ENCODE measurements at places on chromosomes 16 and 17.

DNA sequence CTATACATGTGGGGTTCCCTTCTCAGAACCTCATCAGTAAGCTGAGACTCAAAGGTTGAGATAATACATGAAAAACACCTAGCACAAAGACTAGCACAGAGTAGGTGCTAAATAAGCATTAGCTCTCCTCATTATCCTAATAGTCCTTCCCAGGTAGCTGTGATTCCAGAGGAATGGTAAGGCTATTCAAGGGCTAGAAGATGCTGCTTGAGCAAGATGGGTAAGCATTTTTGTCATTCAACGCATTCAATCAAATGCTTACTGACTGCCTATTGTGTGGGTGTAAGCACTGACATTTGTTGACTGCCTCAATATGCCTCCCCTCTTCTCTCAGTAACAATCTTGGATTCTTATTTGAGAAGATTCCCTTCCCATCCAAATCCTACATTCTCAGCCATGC is 4.0 kb downstream of the SUPT4H1 start:
- no peak for DNase-seq

GRCh38 chr16:12057266-12057665 is 80.7 kb downstream of the SNX29 start:
- no peak for DNase-seq

DNA sequence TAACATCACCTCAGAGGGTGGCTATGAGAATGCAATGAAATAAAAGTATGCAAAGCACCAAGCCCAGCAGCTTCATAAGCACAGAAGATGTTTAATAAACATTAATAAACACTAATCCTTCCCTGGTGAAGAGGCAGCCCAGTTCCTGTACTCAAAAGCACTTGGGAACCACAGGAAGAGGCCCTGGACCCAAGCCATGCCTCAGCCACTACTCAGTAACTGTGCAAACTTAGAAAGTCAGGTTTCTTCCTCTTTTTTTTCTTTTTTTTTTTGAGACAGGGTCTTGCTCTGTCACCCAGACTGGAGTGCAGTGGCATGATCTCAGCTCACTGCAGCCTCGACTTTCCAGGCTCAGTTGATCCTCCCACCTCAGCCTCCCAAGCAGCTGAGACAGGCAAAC is 5.3 kb downstream of the ARHGAP17 start:
- no peak for DNase-seq

DNA sequence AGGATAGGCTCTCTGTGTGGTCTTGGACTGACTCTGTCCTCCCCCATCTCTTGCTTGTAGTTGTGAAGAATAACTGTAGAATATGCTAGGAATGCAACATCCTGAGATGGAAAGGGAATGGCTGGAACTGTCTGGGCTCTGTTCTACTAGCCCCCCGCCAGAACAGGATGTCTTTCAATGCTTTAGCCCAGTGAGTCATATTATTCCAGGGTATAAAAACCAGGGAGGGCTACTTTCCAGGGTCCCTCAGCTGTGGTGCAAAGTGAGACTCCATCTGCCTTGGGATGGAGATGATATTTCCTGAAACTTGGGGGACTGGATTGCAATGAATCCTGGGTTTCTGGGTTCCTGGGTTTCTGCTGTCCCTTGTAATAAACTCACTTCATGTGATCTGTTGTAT is 32.1 kb downstream of the HYDIN start:
- no peak for DNase-seq

- no peak for DNase-seq
Measured at GRCh38 chr17:49634485-49634860, 43.4 kb downstream of the SPOP start.

DNA sequence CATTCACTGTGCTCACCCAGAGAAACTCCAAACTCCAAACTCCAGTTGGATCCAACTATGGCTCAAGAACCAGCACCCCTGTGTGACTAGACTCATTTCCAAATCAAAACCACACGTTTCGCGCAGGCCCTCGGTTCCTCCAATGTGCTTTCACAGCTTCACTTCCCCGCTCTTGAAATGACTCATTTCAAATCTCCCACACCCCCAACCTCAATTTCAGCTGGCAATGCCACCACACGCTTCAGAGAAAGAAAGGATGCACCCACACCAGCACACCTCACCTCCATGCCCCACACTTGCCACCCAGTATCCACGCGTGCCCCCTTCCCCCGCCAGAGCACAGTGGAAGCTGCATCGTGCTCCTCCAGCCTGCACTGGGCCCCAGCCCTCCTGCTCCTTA is 9.0 kb downstream of the TMEM92 start:
- peak; percentile 55 for DNase-seq

DNA sequence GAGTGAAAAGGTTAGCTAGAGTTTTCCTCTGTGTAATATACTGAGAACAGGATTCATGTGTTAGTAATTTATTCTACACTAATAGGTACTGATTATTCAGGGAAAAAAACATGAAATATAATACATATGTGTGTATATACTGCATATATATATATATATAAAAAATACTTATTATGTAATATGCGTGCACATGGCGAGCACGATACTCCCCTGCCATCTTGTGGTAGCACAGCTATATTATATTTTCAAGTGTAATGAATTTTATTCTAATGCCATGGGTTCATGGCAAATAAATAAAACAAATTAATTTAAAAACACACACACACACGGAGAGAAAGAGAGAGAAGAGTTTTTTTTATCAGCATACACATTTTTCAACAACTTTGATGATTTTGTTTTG is 460.6 kb downstream of the KCNJ2 start:
- no peak for DNase-seq

GRCh38 chr17:71111460-71111859 is 942.1 kb downstream of the KCNJ2 start:
- no peak for DNase-seq

GRCh38 chr16:81549547-81550431 is 105.2 kb downstream of the CMIP start:
- DNase-seq = no peak

- peak; percentile 22 for DNase-seq
Measured at GRCh38 chr16:19559242-19559910, 3.9 kb downstream of the VPS35L start.

DNA sequence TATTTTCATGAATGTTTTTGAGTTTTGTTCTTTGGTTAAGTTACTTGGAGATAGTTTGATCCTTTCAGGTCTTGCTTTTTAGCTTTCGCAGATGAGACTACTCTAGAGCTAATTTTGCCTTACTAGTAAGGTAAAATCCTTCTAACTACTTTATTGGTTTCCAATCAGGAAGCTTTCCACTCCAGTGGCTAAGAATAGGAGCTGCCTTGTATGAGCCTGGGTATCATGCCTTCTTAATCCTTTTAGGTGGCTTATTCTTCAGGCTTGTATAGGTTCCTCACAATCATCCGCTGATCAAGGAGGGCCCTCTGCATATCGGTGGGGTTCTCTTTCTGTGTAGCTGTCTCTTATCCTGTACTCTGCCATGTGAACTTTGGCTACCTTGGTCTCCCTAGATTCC is 53.7 kb downstream of the MAP2K4 start:
- DNase-seq = no peak

DNA sequence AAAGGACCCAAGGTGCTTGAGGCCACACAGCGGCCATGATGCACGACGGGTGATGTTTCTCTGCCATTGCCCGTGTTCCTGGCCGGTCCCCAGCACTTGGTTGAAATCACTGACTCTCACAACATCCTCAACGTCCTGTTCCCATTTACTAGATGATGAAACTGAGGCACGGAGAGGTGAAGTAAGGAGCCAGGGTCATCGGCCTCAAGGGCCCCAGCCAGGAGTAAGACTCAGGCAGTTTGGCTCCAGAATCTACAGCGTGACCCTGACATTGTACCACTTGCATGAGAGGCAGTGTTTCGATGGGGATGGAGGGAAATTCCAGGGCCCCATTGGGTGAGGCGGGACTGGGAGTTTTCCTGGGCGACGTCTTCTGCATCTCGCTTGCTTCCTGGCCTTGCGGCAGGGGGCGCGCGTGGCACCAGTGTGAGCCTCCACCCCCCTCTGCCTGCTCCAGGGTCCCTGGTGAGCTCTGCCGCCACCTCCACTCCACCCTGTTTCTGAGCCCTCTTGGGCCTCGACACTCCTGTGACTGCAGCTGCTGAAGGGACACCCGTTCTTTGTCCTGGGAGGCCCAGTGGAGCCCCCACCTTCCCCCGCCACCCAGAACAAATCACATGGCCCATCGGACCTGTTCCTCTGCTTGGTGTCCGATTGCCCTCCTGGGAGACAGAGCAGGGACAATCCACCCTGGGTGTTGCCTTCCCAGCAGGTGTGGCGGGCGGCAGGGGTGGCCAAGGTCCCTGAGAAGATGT is 133.0 kb upstream of the GSE1 start:
- no peak for DNase-seq

- no peak for DNase-seq
Measured at GRCh38 chr17:63120406-63120805, 154.4 kb downstream of the TANC2 start.

DNA sequence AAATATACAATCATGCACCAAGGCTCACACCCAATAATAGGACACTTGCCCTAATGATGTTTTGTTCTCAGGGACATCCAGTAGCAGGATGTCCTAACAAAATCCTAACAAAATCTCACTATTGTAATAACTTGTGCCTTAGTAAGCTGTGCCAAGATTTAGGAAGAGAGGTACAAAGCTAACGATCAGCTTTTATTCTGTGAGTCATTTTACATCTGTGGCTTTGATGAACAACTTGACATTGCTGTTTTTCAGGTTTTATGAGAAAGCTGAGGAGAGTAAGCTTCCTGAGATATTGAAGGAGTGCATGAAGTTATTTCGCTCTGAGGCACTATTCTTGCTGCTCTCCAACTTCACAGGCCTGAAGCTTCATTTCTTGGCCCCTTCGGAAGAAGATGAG is 18.9 kb downstream of the OGFOD1 start:
- no peak for DNase-seq

DNA sequence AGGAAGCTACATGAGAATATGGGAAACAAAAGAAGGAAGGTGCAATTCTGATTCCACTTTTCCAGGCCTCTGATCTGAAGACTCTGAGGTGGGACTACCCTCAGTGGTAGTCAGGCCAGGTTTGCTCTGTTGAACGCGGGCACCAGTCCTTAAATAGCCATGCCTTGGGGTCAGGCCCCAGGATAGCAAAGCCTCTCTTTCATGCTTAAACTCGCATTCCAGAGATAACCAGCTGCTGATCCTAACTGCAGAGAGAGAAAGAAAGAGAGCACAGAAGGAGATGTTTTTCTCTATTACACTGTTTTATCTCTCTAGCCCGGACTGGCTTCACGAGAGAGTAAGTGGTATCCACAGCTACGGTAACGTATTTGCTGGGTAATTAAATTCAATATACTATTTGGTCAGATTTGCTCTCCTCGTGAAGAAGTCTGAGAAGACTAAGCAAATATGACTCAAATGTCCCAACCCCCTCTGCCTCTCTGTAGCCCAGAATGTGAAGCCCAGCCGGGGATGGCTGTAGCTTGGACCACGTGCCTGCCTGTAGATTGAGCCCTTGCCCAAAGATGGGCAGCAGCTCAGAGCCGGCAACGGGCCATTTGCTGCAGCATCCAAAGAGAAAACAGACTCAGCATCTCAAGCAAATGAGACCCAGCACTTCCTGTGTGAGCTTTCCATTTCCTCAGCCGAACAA is 122.2 kb downstream of the SMG6 start:
- no peak for DNase-seq

- no peak for DNase-seq
Measured at GRCh38 chr16:10971560-10971961, 27.2 kb downstream of the CLEC16A start.

GRCh38 chr16:62067182-62067581 is 30.9 kb upstream of the CDH8 start:
- DNase-seq = no peak

GRCh38 chr16:6019490-6019991 is 921.9 kb upstream of the EEF2KMT start:
- no peak for DNase-seq

DNA sequence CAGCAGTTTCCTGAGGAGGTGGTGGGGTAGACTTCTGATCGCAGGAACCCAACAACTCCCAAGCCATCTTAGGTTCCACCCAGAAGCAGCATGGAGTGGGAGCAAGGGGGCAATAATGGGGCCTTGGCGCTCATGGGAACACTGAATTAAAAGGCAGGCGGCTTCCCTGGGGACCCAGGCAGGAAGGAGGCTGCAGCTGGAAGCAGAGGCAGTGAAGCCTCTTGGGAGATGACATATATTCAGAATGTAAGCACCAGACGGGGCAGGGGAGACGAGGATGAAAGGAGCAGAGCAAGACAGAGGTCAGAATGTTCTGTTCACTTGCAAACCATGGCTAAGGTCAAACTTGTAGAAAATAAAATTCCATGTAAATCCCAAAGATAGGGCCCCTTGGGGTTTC is 2.9 kb downstream of the HIGD1B start:
- DNase-seq = no peak

GRCh38 chr17:29138184-29138955 is 41.8 kb downstream of the MYO18A start:
- peak; percentile 55 for DNase-seq

GRCh38 chr16:59707436-59708226 is 973.5 kb upstream of the GOT2 start:
- DNase-seq = no peak

DNA sequence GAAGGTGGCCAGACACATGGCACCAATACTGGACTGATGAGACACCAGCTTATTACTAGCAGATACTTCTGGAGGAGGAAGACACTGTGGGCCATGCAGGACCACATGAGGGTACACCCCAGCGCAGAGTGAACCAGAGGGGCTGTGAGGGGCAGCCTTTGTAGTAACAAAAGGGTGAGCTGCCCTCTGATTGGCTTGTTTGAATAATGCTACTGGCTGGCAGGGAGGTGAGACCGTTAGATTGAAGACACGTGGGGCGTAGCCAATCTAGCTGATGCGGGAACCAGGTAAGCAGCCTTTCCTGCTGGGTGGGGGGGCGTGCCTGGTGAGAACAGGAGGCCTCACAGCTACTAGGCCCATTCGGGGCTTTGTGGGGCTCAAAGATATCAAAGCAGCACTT is 102.8 kb upstream of the SEC14L1 start:
- DNase-seq = no peak

GRCh38 chr16:28191364-28191960 is 20.3 kb downstream of the XPO6 start:
- no peak for DNase-seq

GRCh38 chr16:86856946-86857586 is 278.7 kb downstream of the FOXL1 start:
- DNase-seq = no peak

GRCh38 chr16:305916-306626 is 23.1 kb downstream of the PDIA2 start:
- no peak for DNase-seq

GRCh38 chr16:3059723-3060242 is 5.7 kb upstream of the IL32 start:
- no peak for DNase-seq

GRCh38 chr17:35265071-35265470 is 22.2 kb downstream of the SLFN5 start:
- DNase-seq = no peak

DNA sequence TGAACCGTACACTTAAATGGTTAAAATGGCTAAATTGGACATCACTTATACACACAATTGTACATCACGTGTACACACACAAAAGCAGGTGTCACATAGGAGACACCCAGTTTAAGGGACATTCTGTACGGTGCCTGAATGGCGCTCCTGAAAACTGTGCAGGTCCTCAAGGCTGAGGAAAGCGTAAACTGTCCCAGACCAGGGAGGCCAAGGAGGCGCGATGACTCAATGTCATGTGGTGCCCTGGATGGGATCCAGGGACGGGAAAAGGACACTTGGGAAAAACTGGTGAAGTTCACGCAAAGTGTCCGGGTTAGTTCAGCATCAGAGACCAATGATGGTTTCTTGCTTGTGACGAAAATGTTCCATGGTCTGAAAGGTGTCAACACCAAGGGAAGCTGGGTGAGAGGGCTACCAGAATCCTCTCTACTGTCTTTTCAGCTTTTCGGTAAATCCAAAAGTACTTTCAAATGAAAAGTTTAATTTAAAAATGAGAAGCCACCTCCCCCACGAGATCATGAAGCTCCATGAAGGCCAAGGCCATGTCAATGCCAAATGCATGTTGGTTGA is 112.2 kb downstream of the CMIP start:
- DNase-seq = no peak
